Non-pigmented ciliary epithelial cell (primary cell): ENCODE measurements at places on chromosomes 6 and 20.

DNA sequence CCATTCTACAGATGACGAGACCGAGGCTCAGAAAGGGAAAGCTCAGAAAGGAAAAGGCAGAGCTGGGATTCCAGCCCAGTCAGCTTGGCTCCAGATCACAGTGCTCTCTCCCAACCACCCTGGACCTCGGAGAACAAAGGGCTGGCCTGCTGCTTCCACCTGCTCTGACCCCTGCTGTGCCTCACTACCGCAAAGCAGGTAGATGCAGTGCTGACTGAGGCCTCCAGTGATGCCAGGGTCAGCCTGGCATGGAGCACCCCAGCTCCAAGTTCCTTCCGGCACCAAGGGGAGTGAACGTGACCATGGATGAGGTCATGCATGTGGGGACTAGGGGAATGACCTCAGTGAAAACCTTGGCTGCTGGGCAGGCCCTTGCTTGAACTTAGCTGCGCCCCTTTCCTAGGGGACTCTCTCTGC lies 20.7 kb upstream of the TLDC2 start:
- DNase-seq = no peak

DNA sequence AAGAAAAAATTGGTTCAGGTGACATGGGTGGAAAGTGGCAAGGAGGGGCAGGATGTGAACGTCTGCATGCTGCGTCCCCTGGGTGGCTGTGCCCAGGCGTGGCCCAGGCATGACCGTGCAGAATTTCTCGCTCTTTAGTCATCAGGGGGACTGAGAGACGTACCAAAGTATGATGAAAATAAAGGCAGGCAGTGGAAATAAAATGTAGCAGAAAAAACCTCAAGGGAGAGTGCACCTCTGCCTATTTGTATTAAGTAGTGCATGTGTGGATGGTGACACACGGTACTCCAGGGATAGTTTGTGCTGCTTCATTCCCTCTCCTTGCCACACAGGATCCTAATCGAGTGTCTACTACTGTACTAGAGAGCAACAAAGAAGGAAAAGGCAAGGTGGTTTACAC lies 81.1 kb downstream of the ATP9A start:
- peak; percentile 20 for DNase-seq

DNA sequence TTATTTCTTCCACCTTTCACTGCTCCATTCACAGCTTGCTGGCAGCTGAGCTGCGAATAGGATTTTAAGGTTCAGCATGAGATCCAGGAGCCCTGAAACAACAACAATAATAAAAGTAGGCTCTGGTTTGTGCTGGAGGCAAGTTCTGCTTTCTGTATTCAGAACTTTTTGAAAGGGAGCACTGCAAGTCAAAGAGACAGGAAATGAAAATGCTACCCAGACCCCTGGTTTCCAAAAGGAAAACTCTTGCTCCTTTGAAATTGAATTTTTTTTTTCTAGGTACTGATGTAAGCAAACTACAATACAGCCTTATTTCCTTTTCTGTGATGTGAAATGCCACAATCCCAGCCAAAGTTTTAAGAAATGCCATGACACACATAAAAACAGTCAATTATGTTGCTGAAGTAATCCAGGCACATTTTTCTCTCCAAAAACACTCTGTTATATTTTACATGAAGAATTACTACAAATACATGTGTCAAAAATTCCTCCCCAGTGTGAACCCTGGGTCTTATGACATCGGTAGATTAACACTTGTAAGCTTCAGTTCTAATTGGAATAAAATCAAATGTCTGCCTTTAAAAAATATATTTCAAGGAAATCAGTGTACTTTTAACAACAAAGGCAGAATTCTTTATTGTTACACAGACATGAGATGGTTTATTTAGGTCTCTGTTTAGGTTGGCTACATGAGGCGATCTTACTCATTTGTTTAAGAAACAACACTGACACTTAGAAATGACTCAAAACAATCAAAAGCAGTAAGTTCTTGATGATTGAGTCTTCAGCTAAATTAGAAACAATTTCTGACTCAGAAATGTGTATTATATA lies 656.7 kb downstream of the EPHA7 start:
- DNase-seq = no peak

GRCh38 chr20:12970372-12970821 lies 38.4 kb upstream of the SPTLC3 start:
- DNase-seq = no peak

GRCh38 chr6:35552285-35552917 lies 39.7 kb upstream of the TULP1 start:
- no peak for DNase-seq

GRCh38 chr20:48737434-48738093 lies 90.2 kb downstream of the PREX1 start:
- no peak for DNase-seq

DNA sequence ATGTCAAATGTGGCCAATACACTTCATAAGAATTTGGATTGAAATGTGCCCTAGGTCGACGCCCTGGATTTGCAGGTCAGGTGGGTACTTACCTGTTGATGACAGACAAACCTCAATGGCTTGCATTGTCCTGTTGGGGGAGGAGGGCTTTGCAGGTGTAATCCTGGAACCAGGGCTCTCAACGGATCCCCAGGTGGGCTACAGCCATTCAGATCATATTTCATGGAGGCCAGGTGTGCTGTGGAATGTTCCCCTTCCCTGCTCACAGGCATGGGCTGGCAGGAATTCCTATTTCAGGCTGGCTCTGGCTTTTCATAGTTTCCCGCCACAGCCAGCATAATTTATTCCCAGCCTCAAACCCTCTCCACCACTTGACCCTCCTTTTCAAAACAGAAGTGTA lies 254.7 kb downstream of the SMOC2 start:
- no peak for DNase-seq

DNA sequence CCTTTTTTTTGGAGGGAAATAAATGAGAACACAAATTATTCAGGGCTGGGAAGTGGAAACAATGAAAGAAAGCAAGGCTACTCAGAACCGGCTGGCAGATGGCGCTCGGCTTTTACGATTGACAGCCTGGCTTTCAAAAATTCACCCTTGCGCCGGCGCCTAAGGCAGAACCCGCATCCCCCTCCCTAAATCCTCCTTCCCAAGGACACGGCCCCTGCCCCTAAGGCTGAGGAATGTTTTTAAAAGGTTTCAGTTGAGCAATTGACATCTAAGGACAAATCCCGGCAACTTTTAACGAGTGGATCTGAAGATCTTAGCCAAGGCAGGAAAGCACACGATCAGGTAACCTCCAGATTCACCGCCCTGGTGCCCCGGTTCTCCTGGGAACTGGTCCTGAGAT lies 16.3 kb downstream of the GNAS start:
- DNase-seq = no peak

DNA sequence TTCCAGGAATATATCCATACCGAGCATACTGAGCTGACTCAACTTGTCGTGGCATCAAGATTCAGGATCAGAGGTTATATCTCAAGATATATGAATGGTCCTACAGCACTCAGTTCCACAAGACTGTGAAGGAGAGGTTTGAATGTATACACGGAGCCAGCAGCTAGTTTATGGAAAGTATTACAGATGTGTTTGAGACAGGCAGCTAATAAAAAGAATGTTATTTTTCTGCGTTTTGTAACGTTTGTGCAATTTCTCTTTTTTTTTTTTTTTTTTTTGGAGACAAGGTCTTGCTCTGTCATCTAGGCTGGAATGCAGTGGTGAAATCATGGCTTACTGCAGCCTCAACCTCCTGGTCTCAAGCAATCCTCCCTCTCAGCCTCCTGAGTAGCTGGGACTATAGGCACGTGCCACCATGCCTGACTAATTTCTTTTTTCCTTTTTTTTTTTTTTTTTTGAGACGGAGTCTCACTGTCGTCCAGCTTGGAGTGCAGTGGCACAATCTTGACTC lies 3.4 kb upstream of the FAM110A start:
- DNase-seq = no peak

DNA sequence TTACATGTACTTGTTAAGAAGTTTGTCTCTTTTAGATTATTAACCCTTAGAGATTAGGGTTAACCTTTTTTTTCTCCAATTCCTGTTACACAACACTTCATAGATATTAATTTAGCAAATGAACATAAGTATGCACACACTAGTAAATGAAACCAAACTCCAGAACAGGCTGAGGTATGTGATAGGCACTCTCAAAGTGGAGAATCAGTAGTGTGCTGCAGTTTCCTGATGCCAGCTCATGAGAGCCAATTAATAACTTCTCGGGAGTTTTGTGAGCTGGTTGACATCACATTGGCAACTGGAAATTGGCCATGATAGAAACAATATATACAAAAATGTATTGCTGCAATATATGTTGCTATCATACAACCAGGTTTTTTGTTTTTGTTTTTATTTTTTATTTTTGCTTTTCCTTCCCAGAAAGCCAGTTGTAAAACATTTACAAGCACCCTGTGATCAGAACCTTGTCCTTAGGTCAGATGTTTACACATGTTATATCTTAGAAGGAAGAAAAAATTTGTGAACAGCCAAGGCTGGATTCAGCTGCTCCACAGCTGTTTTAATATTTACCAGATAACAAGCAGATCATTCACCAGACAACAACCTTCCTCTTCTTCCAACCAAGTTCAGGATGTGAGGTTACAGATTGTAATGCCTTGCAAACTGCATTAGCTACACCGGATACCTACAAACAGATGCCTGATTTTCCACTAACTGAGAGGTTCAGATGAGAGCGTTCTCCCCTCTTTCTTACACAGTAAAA lies 42.4 kb upstream of the ECHDC1 start:
- DNase-seq = no peak

DNA sequence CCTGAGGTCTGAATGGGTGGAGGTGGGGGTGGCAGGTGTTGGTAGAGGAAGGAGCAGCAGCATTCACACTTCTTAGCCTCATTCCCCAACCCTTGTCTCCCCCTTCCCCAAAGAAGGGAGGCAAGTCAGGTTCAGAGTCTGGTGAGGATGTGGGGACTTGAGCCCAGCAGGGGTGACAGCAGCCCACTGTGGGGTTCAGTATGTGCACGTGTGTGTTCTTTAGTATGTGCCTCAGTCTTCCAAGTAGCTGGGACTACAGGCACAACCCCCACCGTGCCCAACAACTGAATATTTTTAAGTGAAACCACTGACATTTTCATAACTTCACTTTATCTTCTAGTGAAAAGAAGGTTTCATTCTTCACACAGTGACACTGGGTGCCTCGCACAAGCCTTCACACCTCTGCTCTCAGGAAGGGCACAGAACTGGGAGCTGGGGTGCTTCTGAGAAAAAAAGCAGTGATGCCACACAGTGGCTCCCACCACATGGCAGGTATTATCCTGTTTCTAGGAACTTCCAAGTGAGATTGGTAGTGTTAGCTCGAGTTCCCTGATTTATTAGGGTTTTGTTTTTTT lies 33.4 kb upstream of the PRELID3B start:
- DNase-seq = no peak

- peak; percentile 70 for DNase-seq
Observed at GRCh38 chr20:11117808-11118528, 444.2 kb upstream of the JAG1 start.

DNA sequence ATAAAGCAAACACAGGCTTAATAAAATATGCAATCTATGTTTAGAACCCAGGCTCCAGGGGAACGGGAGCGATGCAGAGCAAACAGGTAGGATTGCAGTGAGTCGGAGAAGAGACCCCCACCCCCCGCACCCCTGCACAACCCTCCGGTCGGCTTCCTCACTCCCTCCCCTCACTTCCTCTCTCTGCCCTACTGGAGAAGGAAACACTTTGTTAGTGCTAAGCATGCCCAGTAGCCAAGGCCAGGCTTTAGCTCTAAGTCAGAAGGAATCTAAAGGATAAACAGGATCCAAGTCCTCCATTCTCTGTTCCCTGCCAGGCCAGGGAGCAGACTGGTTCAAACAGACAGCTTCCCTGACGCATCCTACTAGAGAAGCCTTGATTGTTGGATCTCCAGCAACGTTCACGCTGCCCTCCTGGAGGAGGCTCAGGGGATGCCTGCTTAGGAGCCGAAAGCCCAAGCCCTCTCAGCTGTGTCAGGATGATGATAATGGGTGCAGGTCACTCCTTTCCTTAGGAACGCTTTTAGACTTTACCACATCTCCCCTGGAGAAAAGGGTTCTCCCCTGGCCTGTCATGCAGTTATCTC lies 14.7 kb downstream of the FOXQ1 start:
- no peak for DNase-seq

DNA sequence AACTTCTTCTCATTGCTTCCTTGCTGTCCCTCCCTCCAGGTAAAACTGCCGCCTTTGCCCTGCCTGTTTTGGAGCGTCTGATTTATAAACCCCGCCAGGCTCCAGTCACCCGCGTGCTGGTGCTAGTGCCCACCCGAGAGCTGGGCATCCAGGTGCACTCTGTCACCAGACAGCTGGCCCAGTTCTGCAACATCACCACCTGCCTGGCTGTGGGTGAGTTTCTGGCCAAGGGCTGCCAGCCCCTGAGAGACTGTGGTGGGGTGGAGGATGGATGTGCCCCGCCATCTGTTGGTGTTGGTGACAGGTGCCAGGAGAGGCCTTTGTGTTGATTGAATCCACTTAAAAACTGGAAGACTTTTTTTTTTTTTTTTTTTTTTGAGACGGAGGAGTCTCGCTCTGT lies 9.5 kb downstream of the DDX27 start:
- no peak for DNase-seq
